SJSA1 (cell line): ENCODE measurements at places on chromosomes 2 and 18.

- no peak overlapping the region for H3K4me3 ChIP-seq
- DNase-seq, result no peak
- no peak overlapping the region for H3K27ac ChIP-seq
- H3K27me3 ChIP-seq, result no peaks in the 10 kb centered on the region
- H3K4me1 ChIP-seq, result peaks cover 3% of the 10 kb centered on the region
Observed at GRCh38 chr2:150878356-150878755, 383.3 kb downstream of the RBM43 start.

GRCh38 chr18:8121101-8121500 lies 488.1 kb upstream of the RAB12 start:
- H3K27me3 ChIP-seq, result no peaks in the 10 kb centered on the region
- no peaks in the 10 kb centered on the region; the same call in 1 of the 2 replicates for H3K36me3 ChIP-seq
- H3K4me1 ChIP-seq, result peaks cover 58% of the 10 kb centered on the region
- no peak overlapping the region for H3K4me3 ChIP-seq
- no peak for DNase-seq

- no peak for DNase-seq
- peaks cover 31% of the 10 kb centered on the region for H3K36me3 ChIP-seq
- peaks cover 25% of the 10 kb centered on the region for H3K4me1 ChIP-seq
- no peaks in the 10 kb centered on the region for H3K27me3 ChIP-seq
- H3K27ac ChIP-seq, result peak overlapping the region; percentile 84
Observed at GRCh38 chr2:121648206-121649148, 785 bp downstream of the CLASP1 start.

DNA sequence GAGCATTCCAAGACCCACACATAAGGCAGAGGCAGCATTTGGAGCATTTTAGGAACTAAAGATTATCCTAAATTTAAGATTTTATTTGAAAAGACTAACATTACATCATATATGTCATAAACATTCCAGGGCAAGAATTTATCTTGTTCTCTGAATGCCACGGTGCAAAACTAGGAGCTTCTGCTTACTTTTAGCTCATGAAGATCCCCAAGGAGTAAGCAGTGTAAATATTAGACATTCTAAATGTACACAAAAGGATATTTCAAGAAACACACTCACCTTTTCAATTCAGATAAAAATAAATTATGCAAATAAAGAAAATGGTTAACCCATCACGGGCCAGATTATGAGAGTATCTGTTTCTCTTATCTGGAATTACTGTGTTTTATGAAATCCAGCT lies 101.7 kb upstream of the ETAA1 start:
- no peak for DNase-seq
- no peaks in the 10 kb centered on the region for H3K36me3 ChIP-seq
- no peak overlapping the region for H3K4me3 ChIP-seq
- H3K27ac ChIP-seq, result no peak overlapping the region
- H3K4me1 ChIP-seq, result peaks cover 21% of the 10 kb centered on the region

DNA sequence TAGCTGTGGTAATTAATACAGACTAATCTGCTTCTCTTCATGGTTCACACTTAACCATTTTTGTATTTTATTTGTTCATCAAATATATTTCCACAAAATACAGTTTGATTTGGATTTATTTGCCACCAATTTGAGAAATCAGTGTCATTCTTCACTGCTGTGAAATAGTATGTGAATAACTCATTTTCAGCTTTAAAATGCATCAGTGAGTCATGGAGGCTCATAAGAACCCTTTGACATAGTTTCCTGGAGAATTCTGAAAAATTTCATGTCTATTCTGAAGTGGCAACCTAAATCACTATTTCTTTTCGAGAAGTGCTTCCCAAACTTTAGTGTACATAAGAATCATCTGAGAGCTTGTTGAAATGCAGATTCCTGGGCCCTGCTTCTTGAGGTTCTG lies 1026.7 kb upstream of the ACVR2A start:
- no peak for DNase-seq
- no peaks in the 10 kb centered on the region for H3K27me3 ChIP-seq
- no peaks in the 10 kb centered on the region for H3K36me3 ChIP-seq
- H3K27ac ChIP-seq, result no peak overlapping the region

DNA sequence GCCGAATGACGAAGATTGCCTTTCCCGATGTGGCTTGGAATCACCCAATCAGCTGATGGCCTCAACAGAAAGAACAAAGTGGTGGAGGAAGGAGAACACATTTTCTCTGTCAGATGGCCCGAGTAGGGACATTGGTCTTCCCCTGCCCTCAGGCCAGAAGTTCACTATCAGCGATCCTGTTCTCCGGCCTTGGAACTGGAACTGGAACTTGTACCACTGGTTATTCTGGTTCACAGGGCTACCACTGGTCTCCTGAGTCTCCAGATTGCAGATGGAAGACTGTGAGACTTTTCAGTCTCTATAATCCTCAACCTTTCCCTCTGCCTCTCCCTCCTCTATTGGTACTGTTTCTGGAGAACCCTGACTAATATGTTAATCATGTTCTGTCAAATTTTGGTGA lies 180.4 kb downstream of the ANKRD30B start:
- H3K4me1 ChIP-seq, result no peaks in the 10 kb centered on the region
- no peak overlapping the region for H3K4me3 ChIP-seq
- DNase-seq, result no peak
- no peaks in the 10 kb centered on the region for H3K27me3 ChIP-seq

DNA sequence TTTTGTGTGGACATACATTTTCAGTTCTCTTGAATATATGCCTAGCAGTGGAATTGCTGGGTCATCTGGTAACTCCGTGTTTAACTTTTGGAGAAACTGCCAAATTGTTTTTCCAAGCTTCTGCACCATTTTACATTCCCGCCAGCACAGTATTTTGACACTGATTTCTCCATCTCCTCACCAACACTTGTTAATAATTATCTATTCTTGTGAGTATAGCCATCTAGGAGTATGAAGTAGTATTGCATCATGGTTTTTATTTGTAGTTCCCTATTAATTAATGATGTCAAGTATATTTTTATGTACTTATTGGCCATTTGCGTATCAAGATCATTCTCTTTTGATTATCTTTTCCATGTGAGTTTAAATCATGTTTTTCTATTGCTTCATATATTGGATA lies 17.9 kb upstream of the AOX1 start:
- no peak for DNase-seq
- H3K27ac ChIP-seq, result no peak overlapping the region
- no peaks in the 10 kb centered on the region for H3K27me3 ChIP-seq
- no peaks in the 10 kb centered on the region for H3K4me1 ChIP-seq
- peaks cover 31% of the 10 kb centered on the region for H3K36me3 ChIP-seq

DNA sequence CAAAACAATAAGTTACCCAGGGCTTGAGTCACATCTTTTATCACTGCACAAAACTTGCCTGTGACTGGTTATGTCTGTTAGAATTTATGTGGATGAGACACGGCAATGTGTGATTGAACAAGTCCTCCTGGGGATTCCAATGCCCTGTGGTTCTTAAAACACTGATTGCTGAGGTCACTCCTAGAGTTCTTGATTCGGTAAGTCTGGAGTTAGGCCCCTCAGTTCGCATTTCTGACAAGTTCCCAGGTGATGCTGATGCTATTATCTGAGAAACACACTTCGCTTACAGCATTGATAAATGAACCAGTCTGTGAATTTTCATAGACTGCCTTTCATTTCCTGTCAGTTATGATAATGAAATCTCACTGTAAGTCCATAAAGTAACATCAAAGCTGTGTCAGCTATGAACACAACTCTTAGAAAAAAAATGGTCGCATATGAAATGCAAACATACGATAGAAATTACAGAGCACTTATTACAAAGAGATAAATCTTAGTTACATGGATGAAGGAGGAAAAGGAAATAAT lies 214.0 kb downstream of the DLGAP1 start:
- H3K4me3 ChIP-seq, result no peak overlapping the region
- no peak for DNase-seq
- H3K36me3 ChIP-seq, result no peaks in the 10 kb centered on the region
- no peaks in the 10 kb centered on the region for H3K27me3 ChIP-seq
- no peak overlapping the region for H3K27ac ChIP-seq

GRCh38 chr2:39920307-39920801 lies 141.3 kb upstream of the THUMPD2 start:
- H3K27ac ChIP-seq, result no peak overlapping the region
- no peak overlapping the region for H3K4me3 ChIP-seq
- H3K36me3 ChIP-seq, result no peaks in the 10 kb centered on the region
- no peaks in the 10 kb centered on the region for H3K4me1 ChIP-seq
- no peak for DNase-seq

GRCh38 chr2:72781480-72781879 lies 44.4 kb downstream of the EXOC6B start:
- no peak for DNase-seq
- H3K27me3 ChIP-seq, result no peaks in the 10 kb centered on the region
- H3K4me3 ChIP-seq, result no peak overlapping the region
- H3K4me1 ChIP-seq, result peaks cover 11% of the 10 kb centered on the region; the same call in 1 of the 2 replicates
- H3K36me3 ChIP-seq, result no peaks in the 10 kb centered on the region

DNA sequence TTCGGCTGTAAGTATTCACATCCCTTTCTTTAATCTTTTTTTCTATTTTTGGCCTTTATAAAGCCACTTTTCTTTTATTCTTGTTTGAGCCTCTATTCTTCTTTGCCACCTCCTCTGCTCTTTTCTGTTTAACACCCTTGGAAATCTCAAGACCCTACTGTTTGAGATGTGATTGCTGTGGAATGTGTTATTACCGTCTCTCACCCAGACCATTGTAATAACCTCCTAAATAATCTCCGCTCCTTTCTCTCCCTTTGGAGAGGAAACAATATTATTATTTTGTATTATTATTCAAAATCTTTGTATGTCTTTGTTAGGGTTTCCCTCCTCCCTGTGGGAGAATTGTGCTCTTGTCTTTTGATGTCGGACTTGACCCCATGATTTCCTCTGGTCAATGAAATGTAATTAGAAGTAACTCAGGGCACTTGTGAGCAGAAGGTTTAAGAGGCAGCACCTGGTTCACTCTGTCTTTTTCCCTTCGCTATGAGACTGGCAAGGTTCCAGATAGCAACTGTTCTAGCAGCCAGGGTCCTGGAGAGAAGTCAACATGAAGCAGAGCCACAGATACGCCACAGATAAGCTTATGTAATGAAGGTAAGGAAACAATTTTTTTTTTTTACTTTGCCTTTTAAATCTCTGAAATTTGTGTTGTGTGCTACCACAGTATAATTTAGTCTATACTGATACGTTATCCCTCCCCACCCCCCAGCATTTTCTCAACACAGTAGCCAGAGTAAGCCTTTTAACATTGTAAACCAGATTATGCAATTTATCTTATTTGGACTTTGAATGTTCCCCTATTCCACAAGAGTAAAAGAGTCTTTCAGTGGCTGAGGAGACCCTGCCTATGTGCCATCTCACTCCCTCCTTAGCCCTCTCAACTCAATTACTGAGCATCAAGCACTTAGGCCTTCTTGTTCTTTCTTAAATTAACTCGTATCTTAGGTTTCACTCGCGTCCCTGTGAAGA lies 601.2 kb upstream of the ZNF804A start:
- H3K27ac ChIP-seq, result no peak overlapping the region
- no peak for DNase-seq
- H3K36me3 ChIP-seq, result no peaks in the 10 kb centered on the region
- H3K27me3 ChIP-seq, result no peaks in the 10 kb centered on the region

GRCh38 chr2:193946806-193947205 lies 1710.2 kb upstream of the SLC39A10 start:
- no peak for DNase-seq
- H3K27me3 ChIP-seq, result no peaks in the 10 kb centered on the region
- no peak overlapping the region for H3K27ac ChIP-seq
- H3K4me1 ChIP-seq, result no peaks in the 10 kb centered on the region
- H3K36me3 ChIP-seq, result no peaks in the 10 kb centered on the region
- H3K4me3 ChIP-seq, result no peak overlapping the region

DNA sequence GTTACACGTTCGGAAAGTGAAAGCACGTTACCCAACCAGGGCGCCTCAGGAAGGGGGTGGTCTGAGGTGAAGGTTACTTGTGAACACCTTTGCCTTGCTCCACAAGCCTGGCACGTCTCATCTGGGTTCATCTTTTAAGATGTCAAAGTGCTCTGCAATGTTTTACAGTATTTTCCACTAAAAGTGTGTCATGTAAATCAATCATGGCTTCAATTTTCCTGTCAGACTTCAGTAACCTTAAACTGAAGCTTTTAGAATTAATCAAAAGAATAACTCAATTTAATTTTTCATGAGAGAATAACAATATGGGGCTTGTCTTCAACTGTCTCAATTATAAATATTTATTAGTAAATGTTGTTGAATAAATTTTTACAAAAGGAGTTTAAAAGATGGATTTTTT lies 93.3 kb upstream of the FANCL start:
- H3K4me1 ChIP-seq, result no peaks in the 10 kb centered on the region
- H3K27ac ChIP-seq, result no peak overlapping the region
- H3K27me3 ChIP-seq, result 0 out of 2 replicates have a peak, but pooled peaks cover 2% of the 10 kb centered on the region
- no peaks in the 10 kb centered on the region for H3K36me3 ChIP-seq

GRCh38 chr2:140855471-140855870 lies 1275.3 kb downstream of the LRP1B start:
- no peaks in the 10 kb centered on the region for H3K27me3 ChIP-seq
- no peak overlapping the region for H3K4me3 ChIP-seq
- H3K36me3 ChIP-seq, result no peaks in the 10 kb centered on the region
- no peak for DNase-seq

- no peaks in the 10 kb centered on the region for H3K27me3 ChIP-seq
- no peaks in the 10 kb centered on the region for H3K4me1 ChIP-seq
- no peak overlapping the region for H3K4me3 ChIP-seq
- H3K36me3 ChIP-seq, result no peaks in the 10 kb centered on the region
- H3K27ac ChIP-seq, result no peak overlapping the region
- no peak for DNase-seq
Observed at GRCh38 chr2:134460583-134460998, 206.7 kb downstream of the MGAT5 start.

DNA sequence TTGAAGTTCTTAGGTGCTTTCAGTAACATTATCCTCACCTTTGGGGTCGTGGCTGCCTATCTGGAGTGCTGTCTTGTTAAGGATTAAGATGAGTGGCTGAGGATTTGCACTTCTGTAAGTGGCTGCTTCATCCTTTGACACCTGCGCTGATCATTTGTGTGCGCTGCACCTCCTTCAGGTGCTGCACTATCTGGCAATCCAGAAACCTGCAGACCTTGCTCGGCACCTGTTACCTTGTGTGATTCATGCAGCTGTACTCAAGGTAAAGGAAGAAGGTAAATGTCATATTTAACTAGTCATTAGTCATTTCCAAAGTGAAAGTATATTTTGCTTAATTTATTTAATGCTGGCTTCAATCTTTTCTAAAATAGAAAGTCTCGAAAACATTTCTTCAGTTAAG lies 110.3 kb downstream of the RAB3GAP1 start:
- no peaks in the 10 kb centered on the region for H3K4me1 ChIP-seq
- no peak overlapping the region for H3K27ac ChIP-seq
- H3K27me3 ChIP-seq, result no peaks in the 10 kb centered on the region
- H3K36me3 ChIP-seq, result peaks cover 50% of the 10 kb centered on the region
- no peak overlapping the region for H3K4me3 ChIP-seq

DNA sequence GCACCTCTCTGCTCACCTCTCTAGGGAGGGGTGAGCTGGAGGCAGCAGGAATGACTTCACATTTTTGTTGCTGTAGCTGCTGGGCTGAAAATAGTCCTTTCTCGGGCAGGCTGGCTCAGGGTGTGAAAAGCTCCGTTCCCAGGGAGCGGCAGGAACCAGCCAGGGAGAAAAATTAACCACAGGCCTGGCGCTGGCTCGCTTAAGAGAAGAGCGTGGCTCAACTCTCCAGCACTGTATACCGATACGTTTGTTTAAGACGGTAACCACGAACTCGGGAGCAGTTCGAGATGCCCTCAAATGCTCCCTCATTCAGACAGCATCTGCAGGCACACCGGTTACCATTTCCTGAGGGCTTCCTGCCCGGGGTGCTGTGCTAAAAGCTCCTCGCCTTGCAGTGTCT lies 129.6 kb downstream of the CELF4 start:
- no peaks in the 10 kb centered on the region for H3K27me3 ChIP-seq
- no peak for DNase-seq
- H3K4me3 ChIP-seq, result no peak overlapping the region
- H3K36me3 ChIP-seq, result no peaks in the 10 kb centered on the region
- H3K4me1 ChIP-seq, result no peaks in the 10 kb centered on the region
- no peak overlapping the region for H3K27ac ChIP-seq
